Stimulated activated CD4-positive, alpha-beta T cell treated with anti-CD3 and anti-CD28 coated beads, TNF-alpha, amount 100 ng/mL, for 4 hours (primary cell): ENCODE measurements at places on chromosomes 16 and 17.

DNA sequence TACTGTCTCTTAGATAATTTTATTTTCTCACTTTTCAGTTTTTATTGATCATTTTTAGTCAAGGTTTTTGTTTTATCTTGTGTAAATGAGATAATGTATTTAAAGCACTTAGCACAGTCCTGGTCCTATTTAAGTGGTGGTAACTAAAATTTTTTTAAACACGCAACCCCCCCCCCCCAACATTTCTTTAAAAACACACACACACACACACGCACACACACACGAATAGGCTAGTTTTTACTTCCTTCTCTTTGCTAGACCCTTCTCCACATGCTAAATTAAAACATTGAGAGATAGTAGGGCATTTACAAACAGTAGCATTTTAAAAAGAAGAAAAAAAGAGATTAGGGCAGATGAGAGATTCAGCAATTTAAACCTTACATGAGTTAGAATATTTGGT is 5.0 kb downstream of the NFATC3 start:
- no peak for DNase-seq

- DNase-seq = no peak
Observed at GRCh38 chr16:79336437-79337229, 263.9 kb downstream of the MAF start.

GRCh38 chr17:44961921-44962350 is 6.2 kb downstream of the C1QL1 start:
- DNase-seq = no peak

DNA sequence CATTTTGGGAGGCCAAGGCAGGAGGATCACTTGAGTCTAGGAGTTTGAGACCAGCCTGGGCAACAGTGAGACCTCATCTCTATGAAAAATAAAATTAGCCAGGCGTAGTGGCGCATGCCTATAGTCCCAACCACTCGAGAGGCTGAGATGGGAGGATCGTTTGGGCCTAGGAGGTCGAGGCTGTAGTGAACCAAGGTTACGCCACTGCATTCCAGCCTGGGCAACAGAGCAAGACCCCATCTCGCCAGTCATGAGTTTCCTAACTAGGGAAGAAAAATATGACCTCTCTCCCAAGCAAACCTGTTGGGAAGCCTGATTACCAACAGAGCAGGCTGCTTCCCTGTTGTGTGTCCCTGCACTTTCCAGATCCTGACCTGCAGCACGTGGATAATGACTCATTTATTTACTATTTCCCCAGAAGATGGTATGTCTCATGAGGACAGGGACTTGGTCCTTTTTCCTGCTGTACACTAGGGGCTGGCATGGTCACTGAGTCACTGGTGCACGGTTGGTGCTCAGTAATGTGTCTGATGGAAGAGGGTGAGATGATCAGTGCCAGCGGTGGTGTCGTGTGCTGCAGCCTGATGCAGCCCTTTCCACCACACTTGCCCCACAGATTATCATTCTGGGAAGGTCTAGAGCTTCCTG is 30.8 kb downstream of the NMT1 start:
- DNase-seq = no peak

DNA sequence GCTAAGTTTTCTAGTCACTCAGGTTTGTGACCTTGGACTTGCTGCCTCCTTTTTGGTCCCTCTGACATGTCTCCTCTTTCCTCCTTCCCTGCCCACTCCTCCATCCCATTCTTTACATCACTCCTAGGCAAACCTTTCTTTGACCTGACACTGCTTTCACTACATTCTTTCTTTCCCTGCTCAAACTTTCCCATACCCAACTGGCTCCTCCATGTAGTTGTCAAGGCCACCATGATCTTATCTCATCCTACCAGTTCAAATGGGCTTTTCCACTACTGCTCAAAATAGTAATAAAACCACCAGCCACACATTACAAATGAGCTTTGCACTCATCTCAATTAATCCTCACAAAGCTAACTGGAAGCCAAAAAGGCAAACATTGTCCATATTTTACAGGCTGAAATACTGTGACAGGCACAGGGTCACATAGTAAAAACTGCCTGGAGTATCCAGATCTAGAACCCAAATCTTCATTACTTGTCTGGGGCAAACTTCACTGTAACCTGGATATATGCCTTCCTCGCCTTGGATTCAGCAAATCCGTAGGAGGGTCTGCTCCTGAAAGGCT is 14.4 kb downstream of the MRPS23 start:
- no peak for DNase-seq

DNA sequence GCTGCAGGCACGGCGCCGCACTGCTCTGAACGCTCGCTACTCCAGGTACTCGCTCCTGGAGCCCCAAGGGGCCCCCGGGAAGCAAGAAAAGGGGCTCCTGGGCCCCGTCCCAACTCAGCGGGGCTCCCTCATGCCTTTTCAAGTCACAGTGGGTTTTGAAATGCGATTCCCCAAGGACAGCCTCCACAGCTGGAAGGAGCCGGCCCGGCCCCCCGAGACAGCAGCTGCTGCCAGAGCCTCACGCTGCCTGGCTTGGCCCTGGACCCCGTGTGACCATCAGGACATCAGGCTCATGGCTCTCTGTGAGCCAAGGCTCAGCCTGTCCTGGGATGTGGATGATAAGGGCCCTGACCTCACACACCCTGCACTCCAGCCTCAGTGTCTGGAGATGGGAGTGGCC is 80.6 kb downstream of the LMF1 start:
- no peak for DNase-seq

GRCh38 chr17:1289695-1290094 is 10.2 kb downstream of the TRARG1 start:
- no peak for DNase-seq

DNA sequence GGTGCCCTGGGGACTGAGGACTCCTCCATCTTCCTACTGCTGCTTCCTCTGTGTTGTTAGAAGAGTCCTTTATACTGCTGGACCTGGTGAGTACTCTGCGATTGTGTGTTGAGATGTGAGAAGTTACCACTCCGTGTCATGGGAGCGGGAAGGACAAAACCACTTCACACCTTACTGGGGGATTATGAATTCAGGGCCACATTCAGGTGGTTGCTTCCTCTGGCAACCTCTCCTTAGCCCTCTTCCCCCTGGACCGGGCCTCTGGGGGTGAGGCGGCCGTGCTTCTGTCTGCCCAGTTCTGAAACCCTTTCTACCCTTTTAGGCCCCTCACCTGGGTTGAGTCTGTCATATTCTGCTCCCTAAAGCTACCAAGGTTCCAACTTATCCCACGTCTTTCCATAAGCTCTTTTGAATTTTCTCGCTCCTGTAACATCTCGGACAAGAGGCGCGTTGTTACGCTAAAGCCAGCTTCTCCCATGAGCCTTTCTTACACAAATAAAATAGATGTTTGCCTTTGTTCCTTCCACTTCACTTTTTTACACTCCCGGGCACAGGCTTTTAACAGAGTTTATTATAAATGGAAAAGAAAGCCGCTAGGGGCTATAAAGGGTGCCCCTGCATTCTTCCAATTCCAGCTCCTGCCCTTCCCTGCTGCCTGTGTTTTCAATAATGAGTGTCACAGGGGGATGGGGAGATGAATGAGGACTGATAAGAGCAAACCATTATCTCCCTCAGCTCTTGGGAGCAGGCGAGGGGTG is 20.7 kb upstream of the CDH13 start:
- DNase-seq = no peak

GRCh38 chr17:28711723-28712031 is at the start of gene PROCA1:
TSS of gene PROCA1 (minus strand) at chr17:28711888. CDS start at chr17:28711660, 228 bp downstream.
- DNase-seq = no peak

GRCh38 chr16:56675685-56676210 is 6.1 kb downstream of the MT1H start:
- peak; percentile 16 for DNase-seq

DNA sequence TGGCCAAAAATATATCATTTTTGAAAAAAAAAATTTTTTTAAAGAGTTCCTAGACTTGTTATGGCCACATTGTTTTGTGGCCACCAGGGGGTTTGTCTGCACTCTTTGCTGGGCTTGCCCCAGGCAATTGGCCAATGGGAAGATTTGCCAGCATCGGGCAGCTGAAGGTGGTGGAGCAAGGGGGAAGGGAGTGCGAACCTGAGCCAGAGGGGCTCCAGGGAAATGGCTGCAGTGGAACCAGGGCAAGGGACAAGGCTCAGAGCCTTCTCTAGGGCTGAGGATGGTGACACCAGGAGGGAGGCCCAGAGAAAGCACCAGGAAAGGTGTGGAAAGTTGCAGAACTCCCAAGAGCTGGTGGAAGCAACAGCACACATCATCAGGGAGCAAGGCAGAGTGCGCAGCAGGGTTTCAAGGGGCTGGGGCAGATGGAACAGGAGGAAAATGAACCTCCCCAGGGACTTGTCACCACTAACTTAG is 15.5 kb upstream of the CMIP start:
- no peak for DNase-seq

GRCh38 chr16:57159447-57159846 is 26.4 kb downstream of the PSME3IP1 start:
- no peak for DNase-seq

- DNase-seq = no peak
Observed at GRCh38 chr17:4144422-4144747, 1.4 kb downstream of the CYB5D2 start.

- no peak for DNase-seq
Observed at GRCh38 chr16:50741225-50741780, 583 bp upstream of the CYLD start.

GRCh38 chr16:56686758-56687157 is 4.5 kb downstream of the MT1X start:
- no peak for DNase-seq

DNA sequence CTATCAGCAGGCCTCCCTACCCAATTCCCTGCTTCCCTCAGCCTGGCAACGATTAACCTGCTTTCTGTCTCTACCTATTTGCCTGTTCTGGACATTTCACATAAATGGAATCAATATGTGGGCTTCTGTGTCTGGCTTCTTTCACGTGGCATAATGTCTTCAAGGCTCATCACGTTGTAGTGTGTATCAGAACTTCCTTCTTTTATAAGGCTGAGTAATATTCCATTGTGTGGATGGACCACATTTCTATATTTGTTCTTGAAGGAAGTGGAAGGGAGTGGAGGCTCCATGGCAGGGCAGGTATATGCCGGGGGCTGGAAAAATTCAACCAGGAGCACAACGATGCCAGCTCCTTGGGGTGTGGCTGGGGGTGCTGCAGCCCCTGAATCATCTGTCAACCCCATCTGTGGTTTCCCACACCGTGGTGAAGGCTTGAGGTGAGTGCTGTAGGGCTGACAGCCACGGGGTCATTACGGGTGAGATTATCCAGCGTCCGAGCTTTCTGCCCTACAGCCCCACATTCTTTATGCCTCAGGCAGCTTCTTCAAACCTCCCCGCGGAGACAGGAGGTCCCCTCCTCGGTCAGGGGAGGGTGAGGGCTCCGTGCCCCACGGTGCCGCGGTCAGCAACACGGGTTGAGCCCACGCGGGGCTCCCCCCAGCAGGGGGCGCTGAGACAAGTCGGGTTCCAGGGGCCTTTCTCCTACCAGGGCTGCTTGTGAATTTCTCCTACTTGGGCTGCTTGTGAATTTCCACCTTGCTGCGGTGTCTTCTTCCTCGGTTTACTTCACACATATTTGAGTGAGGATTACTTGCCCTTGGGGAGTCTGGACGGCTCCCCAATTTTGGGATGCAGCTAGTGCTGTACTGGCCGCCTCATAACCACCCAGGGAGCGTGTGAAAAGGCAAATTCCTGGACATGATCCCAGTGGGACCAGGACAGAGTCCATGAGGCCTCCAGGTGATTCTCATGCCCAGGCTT is 18.3 kb upstream of the WFIKKN2 start:
- DNase-seq = peak; percentile 41

DNA sequence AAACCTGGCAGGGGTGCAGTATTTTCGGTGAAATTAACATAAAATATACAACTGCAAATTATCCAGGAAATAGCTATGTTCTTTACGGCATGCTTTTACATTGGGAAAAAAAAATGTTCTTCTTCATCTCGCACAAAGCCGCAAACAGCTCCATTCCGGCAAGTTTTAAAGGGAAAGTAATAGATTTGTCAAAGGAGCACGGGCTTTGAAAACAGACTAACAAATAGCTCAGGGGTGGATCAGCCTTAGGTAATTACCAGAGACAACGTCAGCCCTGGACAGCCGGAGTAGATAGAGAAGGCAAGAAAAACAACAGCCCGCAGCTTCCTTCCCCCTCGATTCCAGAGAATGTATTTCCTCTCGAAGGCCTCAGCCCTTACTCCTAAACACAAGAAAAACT is 222.5 kb downstream of the C16orf78 start:
- no peak for DNase-seq

DNA sequence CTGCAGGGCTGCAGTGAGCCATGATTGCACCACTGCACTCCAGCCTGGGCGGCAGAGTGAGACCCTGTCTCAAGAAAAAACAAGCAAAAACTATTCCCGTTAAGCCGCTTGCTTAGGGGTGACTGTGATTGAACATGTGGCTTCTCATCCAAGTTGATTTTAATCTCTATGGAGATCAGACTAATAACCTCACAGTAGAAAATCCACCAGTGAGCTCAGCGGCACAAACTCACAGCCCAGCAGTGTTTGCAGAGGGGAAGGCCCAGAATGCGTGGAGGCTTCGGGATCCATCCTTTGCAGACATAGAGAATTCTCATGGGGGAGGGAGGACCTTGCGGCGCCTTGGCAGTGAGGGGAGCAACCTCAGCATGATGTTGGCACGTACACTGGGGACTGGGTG is 7.4 kb downstream of the BANP start:
- DNase-seq = no peak

- no peak for DNase-seq
Observed at GRCh38 chr16:12348733-12349704, 372.5 kb downstream of the SNX29 start.

GRCh38 chr17:57548421-57549410 is 196.4 kb downstream of the CCDC182 start:
- no peak for DNase-seq

GRCh38 chr16:88883946-88884345 is 17.5 kb upstream of the PABPN1L start:
- no peak for DNase-seq

- no peak for DNase-seq
Observed at GRCh38 chr16:78892951-78893733, 707.4 kb downstream of the MAF start.

- DNase-seq = no peak
Observed at GRCh38 chr16:87929986-87930385, 6.3 kb downstream of the CA5A start.

- DNase-seq = no peak
Observed at GRCh38 chr17:2571523-2572303, 21.7 kb upstream of the PAFAH1B1 start.

- no peak for DNase-seq
Observed at GRCh38 chr16:75589306-75589705, 23.1 kb downstream of the GABARAPL2 start.

GRCh38 chr16:70648606-70649005 is 2.2 kb downstream of the IL34 start:
- DNase-seq = no peak

GRCh38 chr17:11780621-11781020 is 182.4 kb downstream of the DNAH9 start:
- no peak for DNase-seq

GRCh38 chr16:57686577-57686976 is 8.0 kb upstream of the DRC7 start:
- DNase-seq = no peak

- no peak for DNase-seq
Observed at GRCh38 chr16:29664091-29664921, 1.3 kb downstream of the SPN start.

DNA sequence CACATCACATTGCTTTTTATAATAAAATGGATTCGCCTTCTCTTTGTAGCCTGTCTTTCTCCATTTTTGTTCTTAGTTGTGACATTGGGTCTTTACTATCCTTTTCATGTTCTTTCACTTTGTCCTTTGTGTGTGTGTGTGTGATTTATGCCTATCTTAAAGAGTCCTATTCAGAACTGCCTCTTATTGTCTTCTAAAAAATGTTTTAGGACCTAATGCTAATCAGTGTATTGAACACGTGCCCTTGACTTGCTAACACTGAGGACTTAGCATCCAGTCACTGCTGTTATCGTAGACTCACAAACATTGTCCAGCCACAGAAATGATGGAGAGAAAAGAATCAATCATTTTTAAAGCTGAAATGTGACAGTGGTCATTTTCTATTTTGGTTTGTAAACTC is 251.9 kb downstream of the CNTNAP4 start:
- no peak for DNase-seq
